ENCODE measurements at places on chromosomes 6 and 20.
A peak's percentile ranks its signal among the peaks of the same experiment; 100 is the strongest.

DNA sequence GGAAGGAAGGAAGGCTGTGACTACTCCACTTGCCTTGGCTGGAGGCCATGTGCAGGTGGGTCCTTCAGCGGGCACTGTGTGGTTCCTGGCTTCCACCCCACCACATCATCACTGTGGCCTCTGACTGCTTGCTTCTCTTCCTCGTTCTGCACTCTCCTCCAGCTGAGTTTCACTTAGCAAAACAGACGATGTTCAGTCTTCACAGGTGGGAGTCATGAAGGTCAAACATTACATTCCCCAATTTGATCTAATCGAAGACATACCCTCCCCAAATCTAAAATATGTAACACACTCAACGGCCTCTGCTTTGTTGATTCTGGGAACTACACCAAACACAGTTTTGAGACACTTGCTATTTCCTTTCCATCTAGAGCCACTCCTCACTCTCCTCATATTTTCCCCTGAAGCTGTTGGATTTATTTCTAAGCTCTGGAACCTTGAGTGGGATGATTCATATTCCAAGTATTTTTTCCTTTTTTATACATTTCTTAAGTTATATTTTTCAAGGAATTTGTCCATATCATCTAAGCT is 132.5 kb upstream of the FOXA2 start:
- DNase-seq = no peak

- DNase-seq = no peak
These were observed 23.9 kb upstream of the ASXL1 start for GRCh38 chr20:32333988-32334885.

DNA sequence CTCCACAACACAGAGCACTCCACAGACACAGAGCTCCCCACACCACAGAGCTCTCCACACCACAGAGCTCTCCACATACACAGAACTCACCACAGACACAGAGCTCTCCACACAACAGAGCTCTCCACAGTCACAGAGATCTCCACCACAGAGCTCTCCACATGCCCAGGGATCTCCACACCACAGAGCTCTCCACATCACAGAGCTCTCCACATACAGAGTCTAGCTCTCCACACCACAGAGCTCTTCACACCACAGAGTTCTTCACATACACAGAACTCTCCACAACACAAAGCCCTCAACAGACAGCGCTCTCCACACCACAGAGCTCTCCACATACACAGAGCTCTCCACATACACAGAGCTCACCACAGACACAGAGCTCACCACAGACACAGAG is 55.3 kb downstream of the ERMARD start:
- DNase-seq = no peak

- DNase-seq = no peak
These were observed 25.5 kb downstream of the TTBK1 start for GRCh38 chr6:43268782-43269272.

GRCh38 chr6:81768150-81768942 is 15.9 kb upstream of the TENT5A start:
- DNase-seq = no peak

- no peak for DNase-seq
These were observed 85.9 kb downstream of the TRMT6 start for GRCh38 chr20:5864428-5864827.

DNA sequence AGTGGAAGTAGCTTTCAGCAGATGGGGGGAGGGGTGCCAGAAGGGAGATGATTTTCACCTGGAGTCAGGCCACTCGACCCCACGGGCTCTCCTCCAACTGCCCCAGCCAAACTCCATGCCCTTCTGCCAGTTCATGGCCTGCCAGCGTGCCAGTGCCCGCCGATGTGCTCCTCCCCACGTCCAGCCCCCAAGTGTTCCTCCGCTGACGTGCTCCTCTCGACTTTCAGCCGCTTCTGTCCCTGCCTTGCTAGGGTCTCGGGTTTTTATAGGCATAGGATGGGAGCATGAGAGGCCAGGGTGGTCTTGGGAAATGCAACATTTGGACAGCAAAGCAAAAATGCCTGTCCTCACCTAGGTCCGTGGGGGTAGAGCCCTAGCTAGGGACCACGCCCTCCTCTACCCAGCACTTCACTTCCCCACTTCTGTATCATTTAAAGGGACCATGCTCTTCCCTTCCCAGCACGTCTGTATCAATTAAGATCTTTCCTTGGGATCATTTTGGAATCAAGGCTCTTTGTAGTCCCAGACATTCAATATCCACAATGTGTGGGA is 54.4 kb downstream of the PRND start:
- no peak for DNase-seq

DNA sequence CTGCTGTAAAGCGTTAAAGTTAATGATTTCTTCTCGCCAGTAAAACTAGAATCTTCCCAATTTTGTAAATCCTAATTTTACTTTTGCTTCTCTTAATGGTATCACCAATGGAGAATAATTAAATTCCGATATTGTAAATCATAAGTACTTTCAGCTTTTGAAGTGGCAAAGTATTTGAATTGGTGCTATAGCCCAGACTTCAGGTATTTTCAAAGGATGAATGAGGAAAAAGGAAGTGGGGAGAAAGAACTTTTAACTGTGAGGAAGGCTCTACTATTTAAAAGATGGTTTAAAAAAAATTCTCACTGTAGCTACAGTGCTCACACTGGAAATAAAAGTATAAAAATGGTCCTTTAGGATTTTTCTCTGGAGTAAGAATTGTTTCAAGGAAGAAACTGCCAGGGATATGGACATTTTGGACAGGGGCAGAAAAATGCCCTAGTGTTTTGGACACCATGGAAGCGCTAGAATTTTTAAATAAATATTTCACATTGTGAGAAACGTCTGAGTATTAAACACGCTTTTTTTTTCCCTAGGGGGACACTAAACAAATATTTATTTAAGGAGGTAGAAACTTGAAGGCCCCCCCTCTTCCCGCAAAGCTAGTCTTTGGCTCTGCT is 1.3 kb upstream of the TAB2 start:
- DNase-seq = no peak

DNA sequence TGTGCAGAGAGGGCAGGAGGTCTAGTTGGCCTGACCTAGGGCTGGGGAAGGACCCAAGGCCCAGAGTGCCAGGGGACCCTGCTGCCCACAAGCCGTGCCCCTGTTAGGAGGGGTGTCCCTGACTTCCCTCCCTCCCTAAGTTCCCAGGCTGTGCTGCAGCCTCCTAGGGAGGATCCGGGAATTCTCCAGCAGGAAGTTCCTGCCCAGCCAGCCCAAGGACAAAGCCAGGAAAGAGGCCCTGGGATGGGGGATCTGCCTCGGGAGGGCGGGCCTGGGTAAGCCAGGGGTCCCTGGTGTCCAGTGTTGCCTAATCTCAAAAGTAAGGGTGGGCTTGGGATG is 9.3 kb upstream of the BAK1 start:
- DNase-seq = no peak

DNA sequence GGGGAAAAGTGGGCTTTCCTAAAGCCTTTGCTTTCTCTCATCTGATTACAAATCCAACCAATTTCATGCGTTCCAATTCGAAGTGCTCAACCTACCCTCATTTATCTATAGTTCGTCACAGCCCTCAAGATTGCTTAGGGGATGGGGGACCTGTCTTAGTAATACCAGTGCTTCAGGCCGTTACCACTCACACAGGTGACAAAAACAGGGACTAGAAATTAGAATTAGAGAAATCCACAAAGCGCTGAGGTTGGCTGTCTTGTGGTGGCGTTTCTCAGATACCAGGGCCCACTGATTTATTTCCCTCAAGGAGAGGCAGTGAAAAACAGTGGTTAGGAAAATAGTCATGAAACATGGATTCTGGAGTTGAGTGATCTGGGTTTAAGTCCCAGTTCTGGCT is 121.6 kb upstream of the SPACA1 start:
- no peak for DNase-seq

DNA sequence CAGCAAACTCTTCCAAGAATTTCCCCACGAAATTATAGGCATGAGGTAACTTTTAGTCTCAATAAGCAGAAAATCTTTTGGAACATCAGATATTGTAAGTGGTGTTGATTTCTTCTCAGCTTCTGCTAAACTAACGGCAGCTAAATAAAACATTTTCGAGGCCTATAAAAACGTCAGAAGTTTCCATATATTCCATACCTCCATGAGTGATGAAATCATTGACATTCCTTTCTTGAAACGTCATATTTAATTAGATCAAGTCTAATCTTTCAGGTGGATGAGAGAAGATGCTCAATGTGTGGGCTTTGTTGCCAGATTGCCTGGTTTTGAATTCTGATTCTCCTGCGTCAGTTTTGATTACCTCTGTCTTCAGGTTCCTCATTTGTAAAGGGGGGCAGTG is 81.3 kb downstream of the CDC5L start:
- no peak for DNase-seq

DNA sequence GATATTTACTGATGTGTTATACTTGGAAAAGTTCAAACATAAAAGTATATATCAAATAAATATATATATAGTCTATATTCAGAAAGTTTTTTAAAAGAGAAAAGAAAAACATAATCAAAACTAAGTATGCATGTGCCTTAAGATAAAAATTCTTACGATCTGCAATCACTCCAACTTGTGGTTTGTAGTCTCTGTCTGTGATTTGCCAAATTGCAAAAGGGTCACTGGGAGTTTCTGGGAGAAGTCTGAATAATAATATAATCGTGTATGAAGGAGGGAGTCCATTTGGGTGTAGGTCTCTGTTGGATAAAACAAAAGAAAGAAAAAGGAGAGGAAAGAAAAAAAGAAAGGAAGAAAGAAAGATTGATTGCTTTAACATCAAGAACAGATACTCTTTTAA is 92.4 kb downstream of the COL12A1 start:
- no peak for DNase-seq

- peak; percentile 9 for DNase-seq
These were observed 301 bp downstream of the PPP1R3D start for GRCh38 chr20:59939879-59940128.

- DNase-seq = no peak
These were observed 401.5 kb upstream of the SASH1 start for GRCh38 chr6:147941143-147941542.

DNA sequence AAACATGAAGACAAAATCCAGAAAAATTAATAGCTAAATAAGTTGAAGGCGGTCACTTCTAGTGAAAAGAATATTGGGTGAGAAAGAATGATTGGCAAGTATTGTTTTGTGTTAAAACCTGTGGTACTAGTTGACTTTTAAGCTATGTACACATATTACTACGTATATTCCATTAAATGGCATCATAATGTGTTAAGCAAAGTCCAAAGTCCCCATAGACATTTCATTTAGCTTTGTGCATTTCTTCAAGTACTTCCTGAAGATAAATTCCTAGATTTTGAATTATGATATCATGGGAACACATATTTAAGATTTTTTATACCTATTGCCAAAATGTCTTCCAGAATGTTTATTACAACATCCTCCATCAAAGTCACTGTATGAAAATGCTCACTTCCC is 272.7 kb upstream of the IRAK1BP1 start:
- no peak for DNase-seq

GRCh38 chr6:81795890-81796289 is 43.4 kb upstream of the TENT5A start:
- DNase-seq = no peak

- DNase-seq = no peak
These were observed 362.0 kb downstream of the CENPW start for GRCh38 chr6:126701676-126702560.

DNA sequence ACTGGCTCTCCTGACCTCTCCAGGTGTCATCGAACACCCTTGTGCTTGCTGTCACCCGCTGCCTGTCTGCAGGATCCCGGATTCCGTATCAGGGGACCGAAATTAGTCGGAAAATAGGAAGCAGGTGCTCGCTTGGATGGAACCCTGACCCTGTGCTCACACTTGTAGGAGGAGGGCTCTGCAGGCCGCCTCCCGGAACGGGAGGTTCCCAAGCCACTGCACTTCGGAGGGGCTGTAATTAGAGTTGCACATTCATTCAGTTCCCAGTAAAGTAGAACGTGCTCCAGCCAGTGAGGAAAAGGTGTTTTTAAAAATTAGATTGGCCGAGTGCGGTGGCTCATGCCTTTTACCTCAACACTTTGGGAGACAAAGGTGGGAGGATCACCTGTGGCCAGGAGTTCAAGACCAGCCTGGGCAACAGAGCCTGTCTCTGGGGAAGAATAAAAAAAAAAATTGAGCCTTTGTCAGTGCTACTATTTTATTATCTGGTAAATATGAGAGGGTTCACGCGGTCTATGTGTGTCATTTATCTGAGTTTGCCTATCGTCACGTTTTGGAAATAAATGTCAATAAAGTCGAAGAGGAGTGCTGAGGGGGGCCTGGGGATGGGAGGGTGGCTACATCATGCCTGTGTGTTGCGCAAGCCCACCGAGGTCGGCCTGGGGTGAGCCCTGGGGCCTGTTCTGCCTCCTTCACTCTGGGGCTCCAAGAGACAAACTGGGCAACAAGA is 1.5 kb upstream of the GMEB2 start:
- DNase-seq = no peak

DNA sequence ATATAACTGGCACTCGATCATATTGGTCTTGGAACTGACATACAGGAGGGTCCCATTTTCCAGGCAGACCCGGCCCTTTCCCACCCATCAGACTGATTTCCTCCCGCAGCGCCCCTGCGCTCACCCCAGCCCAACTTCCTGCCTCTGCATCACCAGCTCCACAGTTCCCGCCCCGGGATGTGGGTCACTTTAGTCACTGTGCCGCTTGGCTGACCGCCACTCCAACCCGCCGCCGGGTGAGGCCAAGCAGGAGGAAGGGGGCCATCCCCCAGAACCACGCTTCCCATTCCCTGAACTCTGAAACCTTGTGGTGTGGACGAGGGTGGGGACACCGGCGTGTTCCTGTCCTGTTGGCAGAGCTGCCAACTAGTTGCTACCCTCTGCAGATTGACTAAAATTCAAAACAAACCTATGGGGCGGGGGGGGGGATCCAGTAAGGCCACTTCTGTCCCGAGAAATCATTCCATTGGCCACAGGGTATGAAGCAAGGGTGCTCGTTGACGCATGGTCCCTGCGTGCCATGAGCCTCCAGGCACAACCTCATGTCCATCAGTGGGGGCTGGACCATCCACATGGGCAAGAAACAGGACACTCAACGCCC is 12.3 kb downstream of the TGM2 start:
- DNase-seq = peak; percentile 33

DNA sequence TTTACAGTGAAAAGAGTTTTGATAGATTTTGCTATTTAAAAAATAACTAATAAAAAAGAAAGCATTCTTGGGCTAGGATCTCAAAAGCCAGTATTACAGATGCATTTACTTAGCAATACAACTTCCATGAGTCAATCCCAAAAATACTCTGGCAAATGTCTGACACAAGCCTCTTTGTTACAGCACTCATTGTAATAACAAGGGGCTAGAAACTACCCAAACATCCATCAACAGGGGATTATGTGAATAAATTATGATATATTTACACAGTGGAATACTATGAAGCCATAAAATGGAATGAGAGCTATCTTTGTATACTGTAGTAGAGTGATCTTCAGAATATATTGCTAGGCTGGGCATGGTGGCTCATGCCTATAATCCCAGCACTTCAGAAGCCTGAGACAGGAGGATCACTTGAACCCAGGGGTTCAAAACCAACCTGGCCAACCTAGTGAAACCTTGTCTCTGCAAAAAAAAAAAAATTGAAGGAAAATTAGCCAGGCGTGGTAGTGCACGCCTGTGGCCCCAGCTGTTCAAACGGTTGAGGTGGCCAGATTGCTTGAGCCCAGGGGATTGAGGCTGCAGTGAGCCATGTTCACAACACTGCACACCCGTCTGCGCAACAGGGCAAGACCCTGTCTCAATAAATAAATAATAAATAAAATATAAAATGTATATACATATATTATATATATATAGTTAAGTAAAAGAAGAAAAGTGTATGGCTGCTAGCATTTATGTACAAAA is 34.7 kb upstream of the TOP1 start:
- DNase-seq = no peak

GRCh38 chr6:113620386-113620785 is 236.8 kb upstream of the MARCKS start:
- no peak for DNase-seq
